ENCODE measurements at places on chromosomes 11 and 22.

- DNase-seq: no peak
These were observed 627.8 kb upstream of the ANO5 start for GRCh38 chr11:21564833-21565682.

- DNase-seq: no peak
These were observed 62.6 kb downstream of the KIAA1671 start for GRCh38 chr22:25014896-25015755.

DNA sequence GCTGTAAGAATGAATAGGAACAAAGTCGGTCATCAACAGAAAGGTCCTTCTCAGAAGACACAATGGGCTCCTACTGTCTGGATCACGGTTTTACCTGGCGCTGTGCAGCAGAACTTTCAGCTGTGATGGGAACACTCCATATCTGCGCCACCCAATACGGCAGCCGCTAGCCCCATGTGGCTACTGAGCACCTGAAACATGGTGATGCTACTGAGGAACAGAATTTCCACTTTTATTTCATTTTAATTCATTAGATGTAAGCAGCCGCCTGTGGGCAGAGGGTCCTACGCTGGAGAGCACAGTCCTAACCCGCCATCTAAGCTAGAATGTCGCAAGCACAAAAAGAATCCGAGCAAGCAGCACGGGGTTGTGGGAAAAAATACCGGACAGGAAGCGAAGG is 2.7 kb downstream of the SULT4A1 start:
- no peak for DNase-seq

DNA sequence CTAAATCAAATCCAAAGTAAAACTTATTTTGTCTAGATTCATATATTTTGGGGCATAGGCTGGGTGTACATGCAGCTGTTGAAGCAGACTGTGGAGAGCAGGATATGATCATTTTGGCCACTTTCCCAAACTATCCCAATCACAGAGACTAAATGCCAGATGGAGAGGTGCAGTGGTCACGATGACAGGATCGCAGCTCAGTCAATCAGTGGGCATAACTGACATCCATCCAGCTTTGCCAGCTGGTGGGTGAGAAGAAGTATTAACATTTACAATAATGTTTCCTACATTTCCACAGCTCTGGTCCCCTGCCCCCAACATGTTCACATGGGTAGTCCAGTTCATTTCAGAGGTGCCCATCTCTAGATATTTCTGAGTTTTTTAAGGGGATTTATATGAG is 255.5 kb upstream of the SESN3 start:
- no peak for DNase-seq

DNA sequence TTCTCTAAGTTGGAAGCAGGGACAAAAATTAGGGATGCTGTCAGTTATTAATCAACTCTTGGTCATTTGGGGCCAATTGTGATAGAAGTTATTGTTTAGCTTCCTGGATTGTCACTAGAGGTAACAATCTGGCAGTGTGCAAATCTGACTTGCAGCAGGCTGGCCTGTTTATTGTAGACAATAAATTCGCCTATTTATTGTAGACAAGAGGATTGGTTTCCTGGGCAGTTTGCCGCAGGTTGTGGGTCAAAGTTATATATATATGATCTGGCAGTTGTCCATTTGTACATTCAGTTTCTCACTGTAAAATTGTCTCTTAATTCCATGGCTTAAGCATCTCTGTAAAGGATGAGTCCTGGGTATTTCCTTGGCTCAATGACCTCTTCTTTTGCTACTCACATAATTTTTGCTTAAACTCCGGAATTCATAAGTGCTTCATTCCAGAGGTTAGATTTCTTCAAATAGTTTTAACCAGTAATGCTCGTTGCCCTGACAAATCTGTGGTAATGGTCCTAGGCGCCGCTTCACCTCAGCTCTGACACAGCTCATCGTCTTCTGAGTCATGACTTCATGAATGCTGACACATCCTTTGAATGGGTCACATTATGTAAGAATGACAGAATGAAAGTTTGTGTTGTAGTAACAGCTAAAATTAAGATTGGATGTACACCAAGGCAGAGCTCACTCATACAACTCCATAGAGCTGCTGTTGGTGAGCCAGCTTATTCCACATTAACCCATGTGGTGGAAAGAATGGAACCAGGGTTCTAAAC is 7.8 kb upstream of the MMP3 start:
- DNase-seq: no peak

DNA sequence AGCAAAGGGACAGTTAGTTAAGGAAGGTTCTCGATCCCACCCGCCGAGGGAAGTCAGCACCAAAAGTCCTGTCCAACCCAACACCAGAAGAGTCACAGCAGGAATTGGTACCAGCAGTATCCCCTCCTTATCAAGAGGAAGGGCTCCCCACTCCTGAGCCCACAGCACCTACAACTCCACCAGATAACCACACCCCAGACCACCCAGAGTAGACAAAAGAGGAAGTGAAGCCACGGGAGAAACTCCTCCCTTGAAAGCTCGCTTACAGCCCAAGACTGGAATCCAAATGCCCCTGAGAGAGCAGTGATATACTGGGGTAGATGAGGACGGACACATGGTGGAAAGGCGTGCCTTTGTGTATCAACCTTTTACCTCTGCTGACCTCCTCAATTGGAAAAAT is 7.3 kb upstream of the CD5 start:
- DNase-seq: no peak

- no peak for DNase-seq
These were observed 7.4 kb downstream of the TOLLIP start for GRCh38 chr11:1302041-1302460.

GRCh38 chr11:60088364-60088763 is at the start of gene MS4A2:
Gene MS4A2 (plus strand): TSS chr11:60088664. CDS start chr11:60088766, 102 bp downstream.
- DNase-seq: no peak

GRCh38 chr22:39205344-39206021 is 39.3 kb downstream of the PDGFB start:
- no peak for DNase-seq

DNA sequence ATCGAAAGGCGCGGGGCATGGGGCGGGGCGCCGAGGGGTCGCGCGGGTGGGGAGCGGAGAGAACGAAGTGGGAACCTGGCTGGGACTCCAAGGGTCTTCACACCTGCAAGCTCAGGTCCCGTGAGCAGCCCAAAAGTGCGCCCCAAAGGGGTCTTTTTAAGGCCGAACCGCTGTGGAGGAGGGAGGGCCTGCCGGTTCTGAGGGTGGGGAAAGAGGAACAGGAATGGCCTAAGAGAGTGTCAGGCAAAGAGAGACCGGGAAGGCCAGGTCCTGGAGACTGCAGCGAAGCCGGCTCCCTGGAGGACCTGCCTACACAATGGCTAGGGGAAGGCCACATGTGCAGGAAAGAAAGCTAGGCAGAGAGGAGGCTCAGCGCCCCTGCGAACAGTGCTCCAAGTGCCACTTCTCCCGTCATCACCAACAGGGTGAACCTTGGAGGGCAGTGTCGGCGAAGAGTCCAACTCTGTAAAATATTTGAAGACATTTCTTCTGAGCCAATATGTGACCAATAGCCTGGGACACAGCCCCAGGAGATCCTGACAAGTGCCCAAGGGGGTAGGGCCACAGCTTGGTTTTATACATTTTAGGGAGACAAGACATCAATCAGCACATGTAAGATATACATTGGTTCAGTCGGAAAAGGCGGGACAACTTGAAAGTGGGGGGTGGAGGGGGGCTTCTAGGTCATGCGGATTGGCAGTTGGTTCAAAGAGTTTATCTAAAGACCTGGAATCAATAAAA is 710 bp upstream of the DGCR2 start:
- DNase-seq: no peak

GRCh38 chr11:63941901-63942300 is 3.1 kb downstream of the NAA40 start:
- no peak for DNase-seq

- no peak for DNase-seq
These were observed 102.4 kb upstream of the SERPIND1 start for GRCh38 chr22:20671409-20672081.

DNA sequence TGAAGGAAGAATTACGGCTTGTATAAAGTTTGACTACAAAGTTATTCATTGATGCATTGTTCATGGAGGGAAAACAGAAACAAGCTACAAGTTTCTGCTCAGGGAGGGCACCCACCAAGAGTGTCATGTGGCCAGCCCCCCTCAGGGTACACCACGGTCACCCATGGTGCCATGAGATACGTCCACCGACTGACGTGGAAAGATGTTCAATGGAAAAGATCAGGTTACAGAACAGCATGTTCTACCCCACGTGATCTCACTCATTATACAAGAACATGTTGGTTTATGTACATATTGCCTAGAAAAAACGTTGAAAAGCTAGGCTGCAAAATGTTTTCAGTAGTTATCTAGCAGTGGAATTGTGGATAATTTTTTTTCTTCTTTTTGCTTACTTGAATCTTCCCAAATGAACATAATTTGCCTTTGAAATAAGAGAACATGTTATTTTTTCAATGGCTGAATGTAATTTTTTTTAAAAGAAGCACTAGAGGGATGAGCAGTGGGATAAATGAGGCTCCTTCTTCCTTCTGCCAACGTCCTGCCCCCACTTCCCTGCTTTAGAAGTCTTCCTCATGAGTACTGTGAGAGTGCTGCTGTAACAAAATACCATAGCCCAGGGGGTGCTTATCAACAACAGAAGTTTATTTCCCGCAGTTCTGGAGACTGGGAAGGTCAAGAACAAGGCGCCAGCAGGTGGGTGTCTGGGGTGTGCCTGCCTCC is 22.5 kb downstream of the RCN1 start:
- DNase-seq: no peak

GRCh38 chr11:8260202-8260966 is 3.3 kb downstream of the LMO1 start:
- DNase-seq: no peak

GRCh38 chr11:12692229-12693075 is 18.2 kb downstream of the TEAD1 start:
- peak; percentile 73 for DNase-seq

DNA sequence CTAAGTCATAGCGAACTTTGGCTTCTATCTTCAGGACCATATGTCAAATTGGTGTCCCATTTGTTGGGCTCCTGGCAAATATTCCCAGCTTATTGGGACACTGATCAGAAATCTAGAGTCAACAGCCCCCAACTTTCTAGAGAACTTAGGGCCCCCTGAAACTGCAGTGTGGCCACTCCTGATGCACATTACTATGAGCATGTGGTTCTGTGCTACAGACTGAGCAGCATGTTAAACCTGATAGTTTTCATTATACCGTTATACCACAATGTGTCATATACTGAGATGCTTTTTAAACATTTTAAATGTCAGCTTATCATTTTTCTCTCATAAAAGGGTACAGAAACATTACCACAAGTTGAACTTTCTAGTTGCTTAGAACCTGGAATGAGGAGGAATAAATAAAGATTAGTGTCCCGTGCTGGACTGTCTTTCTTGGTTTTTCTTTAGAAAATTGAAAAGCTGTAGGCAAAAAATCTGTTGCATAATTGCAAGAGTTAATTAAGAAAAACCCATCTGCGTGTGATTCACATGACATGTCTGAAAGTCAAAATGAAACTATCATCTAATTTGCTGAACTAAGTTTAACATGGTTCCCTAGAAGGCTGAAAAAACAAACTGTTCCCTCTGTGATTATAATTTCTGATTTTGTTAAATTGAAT is 16.4 kb upstream of the CTSC start:
- no peak for DNase-seq

GRCh38 chr22:30514252-30514651 is 8.8 kb upstream of the SEC14L4 start:
- no peak for DNase-seq

- DNase-seq: no peak
These were observed 4.4 kb upstream of the CTSD start for GRCh38 chr11:1768141-1768469.

- no peak for DNase-seq
These were observed 15.3 kb downstream of the CLPB start for GRCh38 chr11:72418834-72419560.

- no peak for DNase-seq
These were observed 514 bp upstream of the HDAC10 start for GRCh38 chr22:50251477-50252081.

GRCh38 chr11:114678125-114679036 is at the start of gene NXPE2:
Gene NXPE2 (plus strand): TSS chr11:114678527. CDS start chr11:114678576, 49 bp downstream.
- no peak for DNase-seq
